Islet precursor cell (in vitro differentiated cells): ENCODE measurements at places on chromosomes 4 and X.
A peak's percentile ranks its signal among the peaks of the same experiment; 100 is the strongest.

- DNase-seq, result no peak
These were observed 46.4 kb downstream of the PRPS1 start for GRCh38 chrX:107674480-107675364.

DNA sequence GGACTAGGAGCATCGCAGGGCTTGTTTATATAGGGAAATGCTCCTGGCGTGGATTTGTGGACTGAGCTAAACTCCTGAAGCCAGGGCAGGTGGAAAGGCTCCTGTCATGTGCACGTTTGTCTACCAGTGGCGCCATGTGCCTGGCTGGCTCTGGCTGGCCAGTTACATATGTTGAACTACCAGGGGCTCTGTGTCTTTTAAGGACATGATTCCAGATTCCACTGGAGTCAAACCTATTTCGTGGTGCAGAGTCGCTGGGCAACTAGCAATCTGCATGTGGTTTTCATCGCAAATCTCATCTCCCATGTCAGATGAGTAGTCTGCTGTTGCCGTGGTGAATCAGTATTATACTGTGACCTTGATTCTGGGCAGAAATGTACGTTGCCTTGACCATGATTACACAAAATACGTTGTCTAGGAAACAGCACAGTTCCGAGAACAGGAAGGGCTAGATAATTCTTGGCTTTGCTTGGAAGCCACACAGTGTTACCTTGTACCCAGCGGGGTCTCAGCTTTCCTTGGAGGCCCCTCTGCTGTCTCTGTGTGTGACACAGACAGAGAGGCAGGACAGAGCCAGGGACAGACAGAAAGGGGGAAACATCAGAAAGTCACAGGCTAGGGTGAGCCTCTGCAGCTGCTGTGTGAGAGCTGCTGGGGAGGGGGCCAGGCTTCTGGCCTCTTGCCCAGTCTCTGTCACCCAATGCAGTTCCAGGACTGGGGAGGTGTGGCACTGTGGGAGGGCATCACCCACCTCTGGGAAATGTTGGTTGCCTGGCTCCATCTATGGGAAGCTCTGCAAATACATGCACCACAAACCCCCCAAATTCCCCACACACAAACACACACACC, 19.2 kb downstream of the PNMA6E start:
- no peak for DNase-seq

DNA sequence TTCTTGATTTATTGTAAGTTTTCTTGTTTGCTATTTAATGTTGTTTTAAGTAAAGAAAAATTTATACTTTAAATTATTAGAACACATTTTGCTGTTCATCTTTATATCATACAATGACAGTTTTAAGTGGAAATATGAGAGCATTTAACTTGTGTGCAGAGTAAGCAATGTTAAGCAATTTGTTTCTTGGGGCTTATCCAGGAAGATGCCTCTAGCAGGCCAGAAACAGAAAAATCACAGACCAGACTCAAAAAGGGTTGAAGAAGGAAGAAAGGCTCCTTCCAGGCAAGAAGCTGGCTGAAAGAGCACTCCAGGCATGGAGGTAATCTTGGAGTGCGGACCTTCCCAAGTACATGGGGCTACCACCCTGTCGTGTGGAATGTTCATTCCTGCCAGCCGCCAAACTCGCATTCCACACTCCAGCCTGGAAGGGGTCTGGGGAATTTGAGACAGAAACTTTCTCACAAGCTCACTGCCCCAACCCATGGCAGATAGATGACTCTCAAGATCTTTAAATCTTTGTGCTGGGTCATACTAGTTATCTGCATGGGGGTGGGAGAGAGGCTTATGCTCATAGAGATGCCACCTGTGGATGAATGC, 1521.3 kb upstream of the AGA start:
- peak; percentile 69 for DNase-seq

GRCh38 chr4:6345866-6346265, 76.2 kb downstream of the WFS1 start:
- DNase-seq, result no peak

GRCh38 chr4:52575406-52575805, 83.7 kb downstream of the USP46 start:
- no peak for DNase-seq

DNA sequence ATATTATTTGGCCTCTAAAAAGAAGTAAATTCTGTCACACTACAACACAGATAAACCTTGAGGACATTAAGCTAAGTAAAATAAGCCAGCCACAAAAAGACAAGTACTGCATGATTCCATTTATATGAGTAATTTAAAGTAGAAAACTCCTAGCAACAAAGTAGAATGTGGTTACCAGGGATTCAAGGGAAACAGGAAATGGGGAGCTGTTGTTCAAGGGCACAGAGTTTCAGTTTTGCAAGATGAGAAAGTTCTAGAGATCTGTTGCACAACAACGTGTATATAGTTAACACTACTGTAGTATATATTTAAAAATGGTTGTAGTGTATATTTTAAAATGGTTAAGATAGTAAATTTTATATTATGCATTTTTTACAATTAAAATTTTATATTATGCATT, 25.4 kb downstream of the SEC31A start:
- no peak for DNase-seq

- no peak for DNase-seq
These were observed 32.0 kb upstream of the CD38 start for GRCh38 chr4:15746110-15746509.

DNA sequence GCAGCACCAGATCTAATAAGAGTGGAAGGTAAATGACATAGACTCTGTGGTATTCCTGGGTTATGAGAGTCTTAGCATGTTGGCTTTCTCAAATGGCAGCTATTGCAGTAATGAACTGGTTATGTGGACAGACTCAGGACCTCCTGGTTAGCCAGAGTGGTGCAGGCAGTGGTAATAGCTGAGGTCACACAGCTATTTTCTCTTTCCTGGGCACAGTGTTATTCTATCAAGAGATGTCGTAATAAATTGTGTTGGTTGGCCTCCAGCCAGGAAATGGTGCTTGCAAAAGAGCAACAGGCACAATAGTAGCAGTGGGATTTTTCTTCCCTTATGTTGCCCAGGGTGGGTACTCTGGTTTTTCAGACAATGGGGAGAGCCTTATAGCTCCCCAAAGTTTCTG, 279.2 kb upstream of the FGF16 start:
- no peak for DNase-seq

DNA sequence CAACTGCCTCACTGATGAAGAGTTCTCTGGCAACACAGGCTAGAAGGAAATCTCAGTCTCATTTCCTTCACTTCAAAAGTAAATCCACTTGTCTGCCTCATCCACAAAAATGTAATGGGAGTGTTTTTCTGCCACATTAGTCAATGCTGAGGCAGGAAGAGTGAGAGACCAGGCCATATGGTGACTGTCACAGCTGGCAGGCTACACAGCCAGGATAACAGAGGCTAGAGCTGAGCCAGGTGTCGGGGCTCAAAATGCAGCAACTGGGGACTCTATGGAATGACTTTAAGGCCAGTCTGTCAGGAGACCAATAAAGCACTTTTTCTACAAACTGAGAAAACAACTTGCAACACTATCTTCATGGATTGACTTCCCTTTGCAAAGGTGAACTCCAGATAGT, 204.2 kb downstream of the GPC3 start:
- no peak for DNase-seq

DNA sequence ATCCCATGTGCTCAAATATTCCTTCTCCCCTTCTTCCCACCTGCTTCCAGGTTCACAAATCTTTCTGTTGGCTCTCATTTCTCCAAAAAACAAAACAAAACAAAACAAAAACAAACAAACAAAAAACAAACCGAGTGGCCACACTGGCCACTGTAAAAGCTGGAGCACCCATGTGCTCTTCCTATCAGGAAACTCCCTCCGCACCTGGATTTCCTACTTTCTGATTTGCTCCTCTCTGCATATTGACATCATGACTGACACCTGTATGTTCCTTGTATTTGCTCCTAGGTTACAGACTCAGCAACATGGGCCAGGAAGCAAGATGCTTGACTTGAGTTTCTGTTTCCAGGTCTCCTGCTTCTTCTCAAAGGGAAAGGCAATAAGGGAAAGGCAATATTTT, 258.8 kb downstream of the GPC3 start:
- DNase-seq, result no peak

GRCh38 chr4:8920289-8920965, 48.8 kb upstream of the HMX1 start:
- peak; percentile 29 for DNase-seq

GRCh38 chr4:110442309-110442708, 33.6 kb upstream of the ENPEP start:
- no peak for DNase-seq

DNA sequence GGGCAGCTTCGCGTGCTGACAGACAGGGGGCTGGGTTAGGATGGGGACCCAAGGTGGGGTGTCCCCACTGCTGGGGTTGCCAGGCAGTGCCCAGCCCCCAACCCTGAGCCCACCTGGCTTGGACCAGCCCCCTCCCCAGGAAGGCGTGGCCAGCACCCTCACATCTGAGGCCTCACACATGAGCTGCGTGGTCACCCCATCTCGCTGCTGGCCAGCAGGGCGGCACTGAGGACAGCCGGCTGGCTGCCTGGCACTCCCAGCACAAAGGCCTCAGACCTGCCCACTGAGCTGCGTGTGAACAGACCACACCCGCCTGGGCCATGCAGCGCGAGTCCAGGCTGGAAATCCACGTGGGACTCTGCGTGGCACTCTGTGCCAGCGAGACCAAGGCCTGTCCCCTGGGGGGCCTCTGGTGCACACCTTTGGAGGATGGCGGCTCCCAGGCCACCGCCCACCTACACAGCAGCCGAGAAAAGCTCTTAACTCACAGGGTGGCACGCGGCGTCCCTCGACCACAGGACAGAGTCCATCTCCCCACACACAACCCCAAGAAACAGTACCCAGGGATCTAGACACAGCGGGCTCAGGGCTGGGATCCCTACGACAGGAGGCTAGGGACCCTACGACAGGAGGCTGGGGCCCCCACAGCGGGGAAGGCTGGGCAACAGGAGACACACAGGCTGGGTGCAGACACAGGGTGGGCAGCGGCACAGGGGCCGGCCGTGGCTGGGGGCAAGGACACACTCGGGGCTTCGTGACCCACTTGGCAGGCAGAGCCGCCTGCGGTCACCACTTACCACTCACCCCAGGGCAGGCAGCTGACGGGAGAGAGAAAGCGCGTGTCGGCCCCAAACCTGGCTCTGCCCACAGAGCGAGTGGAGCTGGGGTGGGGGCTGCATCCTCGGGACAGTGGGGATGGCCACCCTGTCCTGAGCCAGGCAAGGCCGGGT, 9.8 kb downstream of the DGKQ start:
- DNase-seq, result no peak

- DNase-seq, result no peak
These were observed 61.6 kb upstream of the BTC start for GRCh38 chr4:74855879-74856278.

DNA sequence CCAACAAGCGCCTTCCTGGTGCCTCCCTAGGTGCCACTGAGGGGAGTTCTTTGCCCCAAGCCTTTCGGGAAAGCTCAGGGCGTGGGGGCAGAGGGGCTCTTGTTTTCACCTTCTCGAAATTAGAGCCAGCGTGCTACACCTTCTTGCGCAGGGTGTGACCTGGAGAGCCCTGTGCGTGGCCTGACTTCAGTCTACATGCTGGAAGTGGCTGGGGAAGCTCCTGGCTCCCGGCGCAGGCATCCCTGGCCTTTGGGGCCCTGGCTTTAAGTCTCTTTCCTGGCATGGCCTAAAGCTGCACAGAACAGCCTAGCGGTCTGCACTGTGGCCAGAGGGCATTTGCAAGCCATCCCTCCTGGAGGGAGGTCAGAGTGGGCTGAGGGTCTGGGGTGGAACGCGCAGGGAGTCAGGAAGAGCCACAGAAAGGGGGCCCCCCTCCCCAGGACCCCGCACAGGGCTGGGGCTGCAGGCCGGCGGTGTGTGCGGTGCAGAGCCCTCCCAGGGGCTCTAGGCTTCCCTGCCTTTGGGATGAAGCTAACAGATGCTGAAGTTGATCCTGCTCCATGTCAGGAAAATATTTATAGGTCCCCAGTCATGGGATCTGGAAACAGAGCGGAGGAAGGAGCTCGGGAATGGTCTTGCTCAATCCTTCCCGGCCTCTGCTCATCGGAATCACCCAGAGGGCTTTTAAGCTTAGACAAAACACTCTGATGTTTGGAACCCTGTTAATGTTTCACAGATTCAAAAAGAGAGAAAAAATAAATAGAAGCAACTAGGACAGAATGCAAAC, 781 bp upstream of the SPON2 start:
- peak; percentile 59 for DNase-seq

DNA sequence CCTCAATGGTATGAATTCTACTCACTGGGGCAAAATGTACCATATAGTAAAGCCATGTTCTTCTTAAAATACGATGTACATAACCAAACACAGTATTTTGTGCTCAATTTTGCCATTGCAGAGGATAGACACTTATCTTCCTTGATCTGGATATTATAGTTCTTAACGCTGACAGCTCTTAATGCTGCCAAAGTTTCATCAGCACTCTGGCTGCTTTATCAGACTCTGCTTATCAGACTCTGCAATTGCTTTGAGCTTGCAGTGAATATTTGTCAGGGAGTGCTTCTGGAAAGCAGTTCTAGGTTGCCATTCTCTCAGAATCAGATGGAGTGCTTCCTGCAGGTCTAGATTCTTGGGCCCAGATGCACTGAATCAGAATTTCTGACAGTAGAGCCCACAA, 863.1 kb downstream of the CCSER1 start:
- DNase-seq, result no peak

- DNase-seq, result no peak
These were observed 49.5 kb downstream of the DCLK2 start for GRCh38 chr4:150127757-150128156.

- peak; percentile 88 for DNase-seq
These were observed 406.4 kb downstream of the FAM47A start for GRCh38 chrX:33725535-33726210.

GRCh38 chr4:88629826-88630225, 37.5 kb downstream of the HERC3 start:
- DNase-seq, result no peak

DNA sequence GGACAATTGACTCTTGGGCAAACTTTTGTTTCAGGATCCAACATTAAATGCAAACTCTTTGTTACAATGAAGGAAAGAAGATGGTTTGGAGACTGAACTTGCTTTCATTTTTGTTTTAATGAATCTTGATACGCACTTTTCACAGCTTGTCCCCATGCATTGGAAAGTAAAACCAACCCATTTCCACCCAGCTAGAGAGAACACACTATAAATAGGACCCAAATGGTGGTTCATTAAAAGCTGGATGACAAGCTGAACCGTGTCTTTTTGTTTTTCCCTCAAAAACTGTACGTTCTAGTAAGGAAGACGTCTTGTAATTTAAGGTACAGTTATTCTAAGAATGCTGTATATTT, 95.3 kb upstream of the EGFL6 start:
- DNase-seq, result no peak

- DNase-seq, result no peak
These were observed 36.6 kb downstream of the PCYT1B start for GRCh38 chrX:24610516-24610915.

- DNase-seq, result peak; percentile 39
These were observed 43.8 kb upstream of the NKX1-1 start for GRCh38 chr4:1449833-1450741.

DNA sequence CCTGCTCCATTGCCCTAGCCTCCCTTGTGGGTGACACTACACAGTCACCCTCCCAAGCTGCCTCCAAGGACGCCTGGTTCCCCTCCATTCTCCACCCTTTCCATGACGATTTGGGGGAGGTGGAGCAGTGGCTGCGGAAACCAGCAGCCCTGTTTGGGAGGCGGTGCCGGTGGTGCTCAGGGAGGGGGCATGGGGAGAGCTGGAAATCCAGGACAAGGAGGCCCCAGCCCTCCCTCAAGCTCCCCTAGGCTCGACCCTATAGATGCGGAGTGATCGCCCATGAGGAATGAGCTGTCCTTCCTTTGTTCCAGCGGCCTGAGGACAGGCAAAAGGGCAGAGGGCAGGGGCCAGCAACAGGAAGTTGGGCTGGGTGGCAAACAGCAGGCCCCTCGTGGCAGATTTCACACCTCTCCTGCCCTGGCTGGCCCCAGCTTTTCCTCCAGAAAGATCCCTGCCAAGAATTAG, 3.6 kb upstream of the RENBP start:
- no peak for DNase-seq

- DNase-seq, result no peak
These were observed 1.6 kb upstream of the EFNB1 start for GRCh38 chrX:68827256-68827655.
